Cortex of kidney (tissue), 1 donor: ENCODE measurements at places on chromosomes 4 and X.

DNA sequence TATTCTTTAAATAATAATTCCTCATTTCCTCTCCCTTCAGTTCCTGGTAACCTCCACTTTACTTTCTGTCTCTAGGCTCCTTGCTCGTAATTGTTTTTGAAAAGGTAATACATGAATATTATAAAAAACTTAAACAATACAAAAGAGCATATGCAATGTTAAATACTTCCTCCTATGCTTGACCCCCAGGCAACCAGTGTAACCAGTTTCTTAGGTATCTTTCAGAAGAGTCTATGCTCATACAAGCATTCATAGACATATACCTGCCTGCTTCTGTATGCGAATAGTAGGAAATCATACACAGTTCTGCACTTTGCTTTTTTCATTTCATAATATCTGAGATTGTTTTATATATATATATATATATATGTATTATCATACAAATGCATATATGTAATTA lies 2.6 kb upstream of the MID2 start:
- DNase-seq = no peak

DNA sequence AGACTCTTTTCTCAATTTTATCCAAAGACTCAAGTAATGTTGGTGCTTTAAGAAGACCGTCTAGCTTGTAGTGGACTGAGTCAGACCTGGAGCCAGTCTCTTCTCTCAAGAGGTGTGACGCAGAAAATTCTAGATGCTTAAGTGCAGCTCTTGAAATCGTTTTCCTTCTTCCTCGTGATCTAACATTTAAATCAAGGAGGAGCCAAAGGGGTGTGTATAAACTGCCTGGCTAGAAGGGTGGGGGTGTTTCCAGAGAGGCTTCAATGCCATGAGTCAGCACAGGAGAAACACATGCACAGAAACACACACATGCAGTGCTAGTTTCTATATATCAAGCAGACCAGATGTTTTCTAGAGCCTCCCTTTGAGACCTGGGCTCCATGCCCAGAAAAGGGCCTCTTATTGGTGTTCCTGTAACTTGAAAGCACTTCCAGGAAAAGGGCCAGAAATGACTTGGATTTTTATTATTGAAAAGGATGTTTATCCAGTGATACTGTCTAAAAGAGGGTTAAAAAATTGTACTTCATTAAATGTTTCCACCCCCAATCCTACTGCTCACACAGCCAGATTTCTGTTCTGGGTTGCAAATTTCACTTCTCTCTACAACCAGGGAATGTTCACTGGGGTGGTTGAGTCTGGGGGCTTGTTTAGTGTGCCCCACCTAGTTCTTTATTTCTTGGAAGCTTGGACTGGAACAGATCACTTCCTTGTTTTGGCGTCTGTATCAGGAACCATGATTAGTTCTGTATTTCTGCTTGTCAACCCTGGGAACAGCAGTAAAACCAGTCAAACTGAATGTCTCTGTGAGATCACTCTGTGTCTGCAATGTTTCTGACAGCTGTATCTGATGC lies at the start of gene CLIC2:
Gene CLIC2 (minus strand): TSS at position 129 of the 851 bp plus-strand sequence. CDS start 187 bp downstream, outside the sequence.
- DNase-seq = no peak

- DNase-seq = no peak
Measured at GRCh38 chrX:72238183-72238582, 644 bp downstream of the ERCC6L start.

GRCh38 chr4:152771741-152772533 lies 7.6 kb downstream of the TIGD4 start:
- DNase-seq = no peak

GRCh38 chr4:154616731-154617130 lies 4.3 kb upstream of the FGG start:
- no peak for DNase-seq
